Effector memory CD4-positive, alpha-beta T cell (primary cell): ENCODE measurements at places on chromosomes 11 and 22.

- H3K36me3 ChIP-seq = no peaks in the 10 kb centered on the region
- H3K27ac ChIP-seq = no peak overlapping the region
- H3K4me3 ChIP-seq = no peak overlapping the region
- DNase-seq = no peak
Observed at GRCh38 chr11:56474729-56475235, 1.6 kb upstream of the OR5M3 start.

DNA sequence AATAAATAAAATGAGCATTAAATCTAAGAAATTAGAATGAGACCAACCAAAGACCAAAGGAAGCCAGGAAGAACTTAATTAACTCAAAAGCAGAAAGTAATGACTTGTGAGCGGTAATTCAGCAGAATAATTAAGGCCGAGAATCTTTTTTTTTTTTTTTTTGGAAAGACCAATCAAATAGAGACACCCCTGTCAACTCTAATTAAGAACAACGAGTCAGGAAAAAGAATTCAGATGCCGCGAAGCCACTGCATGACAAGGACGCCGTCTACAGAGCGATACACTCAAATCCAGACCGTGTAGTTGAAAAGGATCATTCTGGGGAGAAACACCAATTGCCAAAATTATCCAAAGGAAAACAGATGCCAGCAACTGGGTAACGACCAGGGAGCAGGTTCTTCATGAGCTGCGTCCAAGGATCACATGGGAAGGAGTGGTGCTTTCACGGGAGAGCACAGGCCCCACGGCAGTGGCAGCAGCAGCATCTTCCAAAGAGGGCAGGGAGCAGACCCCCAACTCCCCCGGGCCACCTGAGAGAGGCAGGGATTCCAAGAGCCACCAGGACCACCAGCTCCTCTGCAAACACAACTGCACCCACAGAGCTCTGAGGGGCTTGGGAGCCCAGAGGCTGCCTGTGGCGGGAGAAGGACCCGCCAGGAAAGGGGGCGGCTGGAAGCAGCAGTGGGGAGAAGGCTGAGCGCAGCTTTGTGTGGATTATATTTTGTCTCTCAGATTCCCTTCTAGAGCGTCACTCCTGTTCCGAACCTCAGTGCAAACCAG is 469.8 kb downstream of the BRD1 start:
- no peaks in the 10 kb centered on the region for H3K36me3 ChIP-seq
- no peaks in the 10 kb centered on the region for H3K27me3 ChIP-seq
- H3K4me3 ChIP-seq = no peak overlapping the region
- H3K27ac ChIP-seq = no peak overlapping the region
- no peaks in the 10 kb centered on the region for H3K4me1 ChIP-seq
- DNase-seq = no peak

GRCh38 chr11:118003456-118003855 is 17.3 kb downstream of the IL10RA start:
- H3K27ac ChIP-seq = peak overlapping the region; percentile 74
- H3K4me1 ChIP-seq = peaks cover 98% of the 10 kb centered on the region
- no peak overlapping the region for H3K4me3 ChIP-seq
- DNase-seq = no peak

DNA sequence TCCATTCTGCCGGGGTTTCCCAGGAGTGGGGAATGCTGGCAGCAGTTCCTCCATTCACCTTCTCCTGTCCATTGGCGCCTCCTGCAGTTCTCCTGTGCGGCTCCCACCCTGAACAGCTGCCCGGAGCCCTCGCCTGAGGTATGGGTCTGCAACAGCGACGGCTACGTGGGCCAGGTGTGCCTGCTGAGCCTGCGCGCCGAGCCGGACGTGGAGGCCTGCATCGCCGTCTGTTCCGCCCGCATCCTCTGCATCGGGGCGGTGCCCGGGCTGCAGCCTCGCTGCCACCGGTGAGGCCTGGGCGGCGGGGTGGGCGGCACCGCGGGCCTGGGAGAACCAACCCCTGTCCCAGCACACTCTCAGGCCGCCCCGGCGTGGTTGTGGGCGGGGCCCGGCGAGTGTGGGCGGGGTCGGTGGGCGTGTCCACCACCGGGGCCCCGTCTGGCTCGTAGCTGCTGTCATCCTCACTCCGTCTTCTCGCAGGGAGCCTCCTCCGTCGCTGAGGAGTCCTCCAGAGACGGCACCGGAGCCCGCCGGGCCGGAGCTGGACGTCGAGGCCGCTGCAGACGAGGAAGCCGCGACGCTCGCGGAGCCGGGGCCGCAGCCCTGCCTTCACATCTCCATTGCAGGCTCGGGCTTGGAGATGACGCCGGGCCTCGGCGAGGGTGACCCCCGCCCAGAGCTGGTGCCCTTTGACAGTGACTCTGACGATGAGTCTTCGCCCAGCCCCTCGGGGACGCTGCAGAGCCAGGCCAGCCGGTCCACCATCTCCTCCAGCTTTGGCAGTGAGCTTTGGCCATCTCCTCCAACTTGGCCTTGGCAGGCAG is 14.0 kb upstream of the RELT start:
- no peak for DNase-seq
- no peak overlapping the region for H3K4me3 ChIP-seq
- no peak overlapping the region for H3K27ac ChIP-seq
- H3K4me1 ChIP-seq = peaks cover 15% of the 10 kb centered on the region
- no peaks in the 10 kb centered on the region for H3K36me3 ChIP-seq

DNA sequence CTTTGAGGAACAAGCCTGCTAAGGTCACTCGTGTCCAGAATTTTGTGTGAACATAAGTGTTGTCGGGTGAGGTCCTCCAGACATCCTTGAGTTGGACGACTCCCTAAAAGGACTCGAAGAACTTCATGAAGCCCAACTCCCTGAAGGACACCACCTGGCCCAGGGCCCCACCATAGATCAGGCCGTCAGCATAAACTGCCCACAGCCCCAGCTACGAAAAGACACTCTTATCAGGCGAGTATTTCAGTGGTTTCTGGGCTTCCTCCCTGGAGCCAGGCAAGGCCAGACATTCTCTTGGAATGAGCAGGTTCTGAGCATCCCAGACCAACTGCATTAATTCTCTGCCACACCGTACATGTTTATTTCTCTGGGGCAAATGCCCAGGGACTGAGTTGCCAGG is 170.1 kb downstream of the IGLL1 start:
- no peak for DNase-seq
- no peaks in the 10 kb centered on the region for H3K36me3 ChIP-seq
- H3K4me1 ChIP-seq = no peaks in the 10 kb centered on the region
- no peak overlapping the region for H3K27ac ChIP-seq
- no peaks in the 10 kb centered on the region for H3K27me3 ChIP-seq
- H3K4me3 ChIP-seq = no peak overlapping the region

DNA sequence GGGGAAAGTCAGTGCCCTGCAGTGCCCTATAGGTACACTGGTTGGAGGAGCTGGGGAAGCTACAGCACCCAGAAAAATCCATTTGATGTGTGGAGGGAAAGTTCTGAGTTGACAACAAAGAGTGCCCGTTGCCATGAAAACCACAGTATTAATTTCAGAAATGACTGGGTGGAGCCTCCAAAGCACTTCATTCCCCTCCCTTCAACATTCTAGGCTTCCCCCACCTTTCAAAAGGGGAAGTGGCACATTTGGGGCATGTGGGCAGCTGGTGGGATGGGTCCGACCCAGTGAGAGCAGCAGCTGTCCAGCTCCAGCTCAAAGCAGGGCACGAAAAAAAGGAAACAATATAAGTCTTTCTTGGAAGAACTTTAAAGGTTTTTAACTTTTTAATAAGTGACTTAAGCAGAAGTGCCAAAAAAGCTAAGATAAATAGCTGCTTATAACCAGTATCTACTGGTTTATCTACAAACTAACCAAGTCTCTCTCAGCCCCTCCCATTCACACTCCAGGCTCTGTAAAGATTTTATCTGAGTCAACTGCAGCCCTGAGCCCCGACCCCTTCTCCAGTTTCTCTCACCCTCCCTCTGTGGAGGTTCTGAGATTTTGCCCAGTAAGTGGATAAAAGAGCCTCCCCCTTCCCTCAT is 9.0 kb upstream of the AHNAK start:
- peaks cover 6% of the 10 kb centered on the region for H3K36me3 ChIP-seq
- H3K4me3 ChIP-seq = peak overlapping the region; percentile 44
- peak overlapping the region; percentile 99 for H3K27ac ChIP-seq
- H3K4me1 ChIP-seq = peaks cover 93% of the 10 kb centered on the region
- no peaks in the 10 kb centered on the region for H3K27me3 ChIP-seq

- DNase-seq = no peak
- H3K27ac ChIP-seq = no peak overlapping the region
- no peaks in the 10 kb centered on the region for H3K36me3 ChIP-seq
- H3K4me3 ChIP-seq = no peak overlapping the region
- no peaks in the 10 kb centered on the region for H3K27me3 ChIP-seq
Observed at GRCh38 chr11:116166573-116167465, 606.0 kb downstream of the BUD13 start.

DNA sequence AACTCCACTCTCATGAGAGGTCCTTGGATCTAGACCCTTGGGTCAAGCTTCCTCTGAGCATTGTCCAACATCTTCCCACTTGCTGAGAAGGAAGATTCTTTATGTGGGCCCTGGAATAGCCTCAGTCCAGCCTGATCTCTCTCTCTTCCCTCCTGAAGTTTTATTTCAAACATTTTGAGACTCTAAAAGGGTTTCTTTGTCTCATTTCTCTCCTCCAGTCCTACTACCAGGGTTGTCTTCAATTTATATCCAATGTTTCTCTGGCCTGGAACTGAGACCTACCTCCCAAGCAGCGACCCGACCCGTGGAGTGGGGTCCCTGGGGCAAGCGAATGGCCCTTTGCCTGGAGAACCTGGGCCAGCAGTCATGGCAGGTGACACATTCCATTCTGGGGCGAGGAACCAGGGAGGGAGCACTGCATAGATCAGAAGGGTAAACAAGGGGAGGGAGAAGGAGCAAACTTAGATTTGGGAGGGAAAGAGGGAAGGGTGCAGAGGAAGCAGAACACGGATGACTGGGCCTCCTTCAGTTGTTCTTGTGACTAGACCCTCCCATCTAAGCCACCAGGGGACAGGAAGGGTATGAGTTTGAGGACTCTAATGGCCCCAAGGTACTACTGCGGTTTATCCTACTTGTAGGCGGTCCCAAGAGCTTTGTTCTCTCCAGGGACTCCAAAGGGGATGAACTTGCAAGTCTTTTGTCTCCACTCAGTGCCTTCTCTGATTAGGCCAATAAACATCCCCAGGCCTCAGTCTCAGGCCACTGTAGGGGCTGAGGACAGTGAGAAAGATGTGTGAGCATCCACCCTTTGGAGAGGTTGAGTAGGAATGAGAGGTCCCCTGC is 14.2 kb upstream of the PRAME start:
- H3K27ac ChIP-seq = no peak overlapping the region
- peaks cover 3% of the 10 kb centered on the region for H3K27me3 ChIP-seq
- no peaks in the 10 kb centered on the region for H3K36me3 ChIP-seq
- no peak for DNase-seq
- no peaks in the 10 kb centered on the region for H3K4me1 ChIP-seq
- no peak overlapping the region for H3K4me3 ChIP-seq

DNA sequence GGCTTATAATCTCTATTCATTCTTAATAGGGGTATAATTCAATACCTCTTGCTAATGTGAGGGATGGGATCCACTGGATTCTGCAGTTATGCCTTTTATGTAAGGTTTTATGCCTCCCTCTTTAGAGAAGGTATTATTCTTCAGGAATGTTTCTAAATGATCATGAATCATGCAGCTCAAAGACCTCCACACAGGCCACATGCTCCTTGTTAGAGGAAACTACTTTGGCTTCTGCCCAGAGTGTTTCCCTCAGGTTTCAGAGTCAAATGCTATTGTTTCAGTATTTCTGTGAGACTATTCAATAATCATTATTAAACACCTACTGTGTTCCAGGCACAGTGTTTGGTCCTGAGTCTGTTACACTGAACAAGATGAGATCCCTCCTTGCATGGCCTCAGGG is 115.9 kb downstream of the RAB38 start:
- no peaks in the 10 kb centered on the region for H3K27me3 ChIP-seq
- DNase-seq = no peak
- no peak overlapping the region for H3K4me3 ChIP-seq
- no peak overlapping the region for H3K27ac ChIP-seq
- no peaks in the 10 kb centered on the region for H3K36me3 ChIP-seq

- H3K4me1 ChIP-seq = no peaks in the 10 kb centered on the region
- H3K27ac ChIP-seq = no peak overlapping the region
- no peak for DNase-seq
- no peaks in the 10 kb centered on the region for H3K36me3 ChIP-seq
- H3K27me3 ChIP-seq = no peaks in the 10 kb centered on the region
Observed at GRCh38 chr11:114193730-114194679, 102.2 kb upstream of the NNMT start.

DNA sequence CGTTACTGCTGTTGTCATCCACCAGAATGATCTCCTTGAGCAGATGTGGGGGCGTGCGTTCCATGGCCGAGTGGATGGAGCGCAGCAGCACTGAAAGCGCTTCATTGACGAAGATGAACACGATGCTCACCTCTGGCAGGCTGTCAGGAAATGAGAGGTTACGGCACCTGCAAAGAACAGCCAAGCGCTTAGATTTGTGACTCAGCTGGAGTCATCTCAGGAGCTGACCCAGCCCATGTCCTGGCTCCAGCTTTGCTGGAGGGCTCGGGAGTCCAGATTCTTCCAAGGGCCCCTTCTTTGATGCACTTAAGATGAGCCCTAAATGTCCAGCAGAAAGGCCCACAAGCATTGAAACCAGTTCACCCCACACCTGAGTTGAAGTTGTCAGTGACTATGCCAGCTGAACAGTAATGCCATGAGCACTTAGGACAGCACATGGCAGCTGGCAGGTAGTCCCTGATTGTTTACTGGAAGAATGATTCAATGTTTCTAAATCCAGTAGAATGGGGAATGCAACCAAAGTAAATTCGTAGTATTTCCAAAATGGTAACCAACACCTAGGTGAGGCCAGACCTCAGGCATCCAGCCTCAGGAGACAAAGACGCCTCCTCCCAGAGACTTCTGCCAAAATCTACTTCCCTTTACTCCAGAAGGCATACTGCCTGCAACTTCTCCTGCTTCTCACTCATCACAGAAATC is 79.7 kb upstream of the CSNK2A3 start:
- no peaks in the 10 kb centered on the region for H3K36me3 ChIP-seq
- no peak overlapping the region for H3K4me3 ChIP-seq
- no peaks in the 10 kb centered on the region for H3K27me3 ChIP-seq
- no peaks in the 10 kb centered on the region for H3K4me1 ChIP-seq

- H3K27ac ChIP-seq = no peak overlapping the region
- no peaks in the 10 kb centered on the region for H3K36me3 ChIP-seq
- DNase-seq = no peak
- no peaks in the 10 kb centered on the region for H3K27me3 ChIP-seq
Observed at GRCh38 chr22:37383341-37383740, 43.9 kb downstream of the ELFN2 start.
